ENCODE measurements at places on chromosomes 3 and 15. TPM values are rescaled to one million over a fixed set of nuclear protein-coding genes. Genes with fewer than 3 reads are reported as not detected.

PLXND1 gene
- 1.1 TPM for total RNA-seq

MESP2 gene
- not detected for total RNA-seq

TAMM41 gene
- total RNA-seq, result 27.5 TPM

GORASP1 gene
- 49.0 TPM for total RNA-seq

PYGO1 gene
- total RNA-seq, result not detected

ONECUT1 gene
- not detected for total RNA-seq

TNNC1 gene
- 0.74 TPM for total RNA-seq
